ENCODE measurements at places on chromosomes 7 and 10.

DNA sequence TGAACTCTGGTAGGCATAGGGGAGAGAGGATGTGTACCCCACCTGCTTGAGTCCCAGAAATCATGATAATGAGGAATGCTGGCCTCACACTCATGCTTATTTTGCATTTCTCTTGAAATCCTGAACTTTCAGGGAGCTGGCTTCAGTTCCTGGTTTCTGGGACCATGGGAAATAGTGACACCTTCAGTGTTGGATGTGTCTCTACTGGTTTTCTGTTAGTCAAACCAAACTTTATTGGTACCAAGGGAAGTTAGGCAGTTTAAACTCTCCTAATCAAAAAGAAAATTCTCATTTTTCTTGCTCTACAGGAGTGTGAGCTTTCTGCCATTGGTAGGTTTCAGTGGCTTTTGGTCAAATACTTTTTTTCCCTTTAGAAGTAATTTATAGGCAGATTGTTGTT lies 11.8 kb upstream of the PCGF5 start:
- no peak for DNase-seq

DNA sequence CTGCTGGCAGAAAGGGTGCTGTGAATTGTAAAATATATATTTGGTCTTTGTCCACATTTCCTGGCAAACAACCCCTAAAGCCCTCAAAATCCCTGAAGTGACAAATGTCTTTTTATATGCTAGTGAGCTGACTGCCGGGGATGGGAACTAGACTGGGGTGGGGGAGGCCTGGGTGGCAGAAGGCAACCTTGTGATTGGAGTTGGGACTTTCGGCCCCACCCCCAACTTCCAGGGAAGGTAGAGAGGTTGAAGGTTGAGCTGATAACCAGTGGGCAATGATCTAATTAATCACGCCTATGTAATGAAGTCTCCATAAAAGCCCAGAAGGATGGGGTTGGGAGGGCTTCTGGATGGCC lies 2.7 kb downstream of the EPHA1 start:
- no peak for DNase-seq

DNA sequence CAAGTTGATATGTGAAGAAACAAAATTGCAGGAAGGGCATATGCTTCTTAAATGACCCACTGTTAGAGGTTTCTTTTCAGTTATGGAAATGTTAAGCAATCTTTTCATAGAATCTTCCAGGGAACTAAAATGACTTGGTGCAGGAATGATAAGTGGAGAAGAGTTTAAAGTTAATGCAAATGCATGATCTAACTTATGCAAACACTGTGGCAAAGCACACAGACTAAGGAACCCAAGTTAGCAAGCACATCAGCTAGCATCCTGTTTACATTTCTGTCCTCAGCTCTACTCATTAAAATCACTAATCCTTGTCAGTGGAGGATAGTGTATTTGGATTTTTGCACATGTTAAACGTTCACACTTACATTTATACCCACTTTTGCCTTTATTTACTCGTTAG lies 9.3 kb downstream of the CLCN1 start:
- no peak for DNase-seq

GRCh38 chr7:122056977-122057376 lies 87.1 kb downstream of the AASS start:
- DNase-seq: no peak

DNA sequence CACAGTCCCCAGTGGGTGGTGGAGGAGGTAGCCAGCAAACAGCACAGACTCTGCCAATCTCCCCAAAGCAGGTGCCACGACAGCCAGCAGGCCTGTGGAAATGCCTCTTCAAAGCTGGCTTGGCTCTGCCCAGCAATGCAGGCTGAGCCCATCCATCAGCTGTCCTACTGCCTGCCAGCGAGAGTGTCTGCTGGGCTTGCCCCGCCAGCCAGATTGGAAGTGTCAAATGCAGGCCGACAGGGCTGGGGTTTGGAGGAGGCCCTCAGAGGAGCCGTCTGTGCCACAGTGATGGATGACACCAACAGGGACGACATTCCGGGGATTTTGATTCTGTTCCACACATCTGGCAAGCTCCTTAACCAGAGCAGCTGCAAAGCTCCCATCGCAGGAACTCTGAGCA lies 16.7 kb downstream of the HABP2 start:
- no peak for DNase-seq

DNA sequence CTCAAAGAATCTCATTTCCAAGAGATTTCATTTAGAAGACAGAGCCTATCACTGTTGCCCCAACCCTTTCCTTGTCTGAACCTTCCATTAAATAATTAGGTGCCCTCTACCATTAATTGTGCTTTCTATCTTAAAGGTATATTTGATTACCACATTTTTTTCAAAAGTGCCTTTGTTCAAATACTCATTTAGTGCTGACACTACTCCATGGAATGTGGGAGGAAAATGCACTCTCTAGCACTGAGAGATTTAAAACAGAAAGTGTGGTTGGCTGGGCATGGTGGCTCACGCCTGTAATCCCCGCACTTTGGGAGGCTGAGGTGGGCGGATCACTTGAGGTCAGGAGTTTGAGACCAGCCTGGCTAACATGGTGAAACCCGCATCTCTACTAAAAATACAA lies 119.8 kb downstream of the CACNA2D1 start:
- no peak for DNase-seq

DNA sequence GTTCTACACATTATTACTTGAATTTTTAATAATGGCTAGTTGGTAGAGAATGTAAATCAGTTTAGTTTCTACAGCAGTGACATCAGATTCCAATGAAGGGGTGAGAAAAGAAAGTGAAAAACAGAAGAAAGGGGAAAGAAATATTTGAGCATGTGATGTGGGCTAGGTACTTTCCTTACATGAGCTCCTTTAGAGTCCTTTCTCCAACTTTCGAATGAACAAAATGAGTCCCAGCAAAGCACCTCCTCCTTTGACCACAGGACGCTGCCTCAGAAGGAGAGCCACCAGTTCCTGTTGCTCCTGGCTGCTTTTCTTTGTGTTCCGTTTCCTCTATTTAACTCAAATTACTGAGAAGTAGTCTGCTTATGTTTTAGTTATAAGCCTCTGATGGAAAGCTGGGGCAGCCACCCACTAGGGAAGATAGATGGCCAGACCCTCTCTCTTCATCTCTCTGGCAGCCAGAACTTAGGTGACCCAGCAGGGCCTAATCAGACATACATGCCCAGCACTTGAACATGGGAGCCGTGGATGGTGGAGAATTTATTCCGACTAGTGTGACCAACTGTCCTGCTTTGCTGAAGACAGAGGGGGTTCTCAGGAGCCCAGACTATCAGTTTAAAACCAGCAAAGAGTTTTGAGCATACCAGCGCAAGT lies 82.4 kb upstream of the NME8 start:
- no peak for DNase-seq

- DNase-seq: no peak
Observed at GRCh38 chr7:16936626-16937422, 55.0 kb upstream of the AGR3 start.

DNA sequence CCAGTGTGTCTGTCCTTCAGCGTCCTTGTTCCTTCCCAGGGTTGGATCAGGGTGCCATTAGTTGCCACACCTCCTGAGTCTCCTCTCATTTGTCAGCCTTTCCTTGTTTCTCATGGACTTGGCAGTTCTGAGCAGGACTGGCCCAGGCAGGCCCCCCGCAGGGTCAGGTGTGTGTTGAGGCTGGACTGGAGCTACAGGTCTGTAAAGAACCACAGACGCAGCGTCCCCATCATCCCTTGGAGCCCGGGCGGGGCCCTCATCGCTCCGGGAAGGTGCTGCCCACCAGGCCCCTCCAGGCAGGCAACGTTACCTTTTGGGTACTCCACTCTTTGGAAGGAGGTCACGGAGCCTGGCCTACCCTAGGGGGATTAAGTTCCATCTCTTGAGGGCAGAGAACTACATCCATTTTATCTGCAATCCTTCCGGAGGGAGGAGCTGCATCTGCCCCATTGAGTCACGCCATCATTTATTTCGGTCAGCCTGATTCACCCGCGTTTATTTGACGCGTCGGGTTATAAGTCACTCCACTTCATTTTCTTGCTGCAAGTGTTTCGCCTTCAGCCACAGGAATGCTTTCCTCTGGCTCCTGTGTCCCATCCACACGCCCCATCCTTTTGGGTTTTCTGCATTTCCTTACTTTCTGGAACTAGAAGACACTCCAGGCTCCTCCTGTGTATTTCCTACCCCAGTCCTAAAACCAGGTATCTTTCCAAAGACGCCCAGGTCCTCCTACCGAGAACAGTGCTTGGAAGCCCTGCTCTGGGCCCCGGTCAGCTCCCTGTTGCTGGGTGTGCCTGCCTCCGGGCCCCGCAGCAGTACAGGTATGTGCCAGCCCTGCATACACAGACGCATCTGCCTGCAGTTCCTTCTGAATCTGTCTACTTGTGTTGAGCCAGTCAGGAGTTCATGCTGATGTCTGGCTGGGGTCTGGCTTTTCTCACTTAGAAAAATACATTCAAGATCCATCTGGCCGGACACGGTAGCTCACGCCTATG lies 141.9 kb downstream of the MAD1L1 start:
- no peak for DNase-seq

- DNase-seq: no peak
Observed at GRCh38 chr7:55533729-55534080, 38.6 kb downstream of the VOPP1 start.

- DNase-seq: no peak
Observed at GRCh38 chr7:69510114-69510513, 88.2 kb upstream of the AUTS2 start.

DNA sequence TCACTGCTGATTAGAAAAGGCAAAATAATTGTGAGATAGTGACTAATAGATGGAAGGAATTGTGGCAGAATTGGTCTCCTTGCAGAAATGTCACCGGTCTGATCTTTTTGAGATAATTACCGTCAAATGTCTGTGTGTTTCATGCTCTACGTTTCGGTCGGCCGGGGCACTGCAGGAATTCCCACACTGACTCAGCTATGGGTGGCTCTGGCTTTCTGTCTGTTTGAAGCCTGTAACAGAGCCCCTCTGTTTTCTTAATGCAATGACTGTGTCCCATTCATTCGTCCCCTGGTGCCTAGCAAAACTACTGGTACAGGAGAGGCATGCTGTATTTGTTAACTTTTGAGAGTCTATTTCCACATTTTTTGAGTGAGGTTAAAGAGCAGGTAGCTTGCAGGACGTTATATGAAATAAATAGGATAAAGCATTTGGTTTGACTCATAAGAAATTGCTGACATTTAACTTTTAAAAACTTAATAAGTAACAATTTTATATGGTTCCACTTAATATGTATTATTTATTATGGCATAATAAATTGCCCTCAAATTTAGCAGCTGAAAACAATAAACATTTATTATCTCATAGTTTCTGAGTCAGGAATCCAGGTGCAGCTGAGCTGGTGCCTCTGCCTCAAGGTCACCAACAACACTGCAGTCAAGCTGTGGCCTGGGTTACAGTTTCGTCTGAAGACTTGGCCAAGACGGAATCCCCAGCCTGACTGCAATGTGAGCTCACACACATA lies 53.3 kb upstream of the CTBP2 start:
- no peak for DNase-seq

DNA sequence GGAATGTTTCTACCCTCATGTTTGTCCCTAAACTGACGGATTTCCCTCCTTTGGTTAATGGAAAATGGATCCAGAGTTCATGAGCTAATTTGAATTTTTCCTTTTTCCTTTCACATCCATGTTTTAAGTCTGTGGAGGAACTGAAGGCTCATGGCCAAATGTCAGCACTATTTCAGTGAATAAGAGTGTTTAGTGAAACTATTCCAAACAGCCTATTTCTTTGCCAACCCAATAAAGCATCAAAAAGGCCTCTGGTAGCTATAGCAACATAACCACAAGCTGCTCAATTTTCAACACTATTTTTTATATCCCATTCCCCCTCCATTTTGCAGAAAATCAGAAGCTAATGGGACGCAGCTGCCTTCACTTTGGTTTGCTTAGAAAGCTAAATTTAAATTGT lies 1454.1 kb downstream of the GATA3 start:
- no peak for DNase-seq

- DNase-seq: no peak
Observed at GRCh38 chr7:74173074-74173473, 1.1 kb upstream of the EIF4H start.

GRCh38 chr10:101495324-101495925 lies 92.6 kb downstream of the POLL start:
- no peak for DNase-seq

GRCh38 chr7:5489991-5490536 lies 66.4 kb upstream of the TNRC18 start:
- DNase-seq: no peak

DNA sequence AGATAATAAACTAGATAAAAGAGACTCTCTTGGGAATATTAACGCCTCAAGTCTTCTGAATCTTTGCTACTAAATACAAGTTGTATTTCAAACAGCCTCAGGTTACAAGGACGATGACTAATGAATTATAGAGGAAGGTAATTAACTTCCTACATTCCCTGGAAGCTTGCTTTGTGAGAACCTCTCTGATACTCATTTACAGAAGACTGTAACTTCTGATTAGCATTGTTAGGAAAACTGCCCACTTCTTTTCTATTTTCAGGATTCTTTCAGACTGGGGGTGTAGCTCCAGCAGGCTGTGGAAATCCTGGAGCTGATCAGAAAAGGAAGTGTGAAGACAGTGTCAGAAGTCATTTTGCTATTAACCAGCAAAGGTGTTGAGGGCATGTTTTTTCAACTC lies 316.7 kb upstream of the NPSR1 start:
- no peak for DNase-seq

DNA sequence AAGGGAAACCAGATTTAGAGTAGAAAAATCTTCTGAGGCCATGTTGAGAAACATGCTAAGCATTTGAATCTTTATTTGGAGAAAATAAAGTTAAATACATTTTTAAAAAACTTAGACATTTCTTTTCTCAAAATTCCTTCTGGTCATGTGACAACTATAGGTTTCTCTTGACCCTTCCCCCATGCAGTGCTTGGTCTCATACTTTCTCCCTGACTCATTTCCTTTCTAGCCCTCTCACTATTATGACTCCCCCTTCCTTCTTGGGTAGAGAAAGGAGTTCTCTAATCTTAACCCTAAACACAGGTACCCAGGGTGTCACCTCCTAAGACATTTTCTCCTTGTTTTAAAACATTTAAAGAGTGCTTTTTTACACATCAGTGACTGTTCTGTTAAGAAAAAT lies 179.5 kb upstream of the TMEM106B start:
- DNase-seq: no peak

- DNase-seq: no peak
Observed at GRCh38 chr10:30027057-30028005, 32.1 kb downstream of the JCAD start.

GRCh38 chr7:39088730-39089593 lies 111.3 kb downstream of the POU6F2 start:
- no peak for DNase-seq

Measured in dorsolateral prefrontal cortex (tissue), 122 donors.